Stimulated activated naive B cell treated with anti-CD40 and anti-IgM and Interleukin-4, amounts not matched to agents 10 μg/mL and 1 μg/mL and 100 μg/mL, for 72 hours (primary cell): ENCODE measurements at places on chromosomes 7 and 10.

DNA sequence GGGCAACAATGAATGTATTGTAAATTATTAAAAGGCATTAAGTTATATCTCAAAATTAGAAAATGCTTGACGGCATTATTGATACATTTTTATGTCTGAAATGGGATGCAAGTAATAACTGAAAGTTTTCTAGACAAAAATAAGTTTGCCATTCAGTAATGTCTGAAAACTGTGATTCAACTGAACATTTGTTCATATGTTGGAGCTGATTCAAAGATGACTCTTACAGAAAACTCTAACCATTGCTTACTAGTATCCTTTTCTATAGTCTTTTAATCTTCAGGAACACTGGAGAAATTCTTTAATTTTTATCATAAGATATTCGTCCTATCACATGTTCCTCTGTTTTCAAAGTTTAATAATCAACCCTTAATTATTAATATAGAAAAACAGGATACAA is 71.1 kb upstream of the TFEC start:
- DNase-seq: no peak

GRCh38 chr10:66931340-66931948 is 5.6 kb downstream of the LRRTM3 start:
- no peak for DNase-seq

GRCh38 chr10:123377883-123378282 is 223.7 kb downstream of the BUB3 start:
- no peak for DNase-seq

GRCh38 chr10:93680412-93681047 is 21.9 kb downstream of the FRA10AC1 start:
- DNase-seq: no peak

GRCh38 chr10:59709395-59710125 is at the start of gene SLC16A9:
Gene SLC16A9 (minus strand): TSS chr10:59709850. CDS start chr10:59684291, 25,559 bp downstream.
- DNase-seq: peak; percentile 73

DNA sequence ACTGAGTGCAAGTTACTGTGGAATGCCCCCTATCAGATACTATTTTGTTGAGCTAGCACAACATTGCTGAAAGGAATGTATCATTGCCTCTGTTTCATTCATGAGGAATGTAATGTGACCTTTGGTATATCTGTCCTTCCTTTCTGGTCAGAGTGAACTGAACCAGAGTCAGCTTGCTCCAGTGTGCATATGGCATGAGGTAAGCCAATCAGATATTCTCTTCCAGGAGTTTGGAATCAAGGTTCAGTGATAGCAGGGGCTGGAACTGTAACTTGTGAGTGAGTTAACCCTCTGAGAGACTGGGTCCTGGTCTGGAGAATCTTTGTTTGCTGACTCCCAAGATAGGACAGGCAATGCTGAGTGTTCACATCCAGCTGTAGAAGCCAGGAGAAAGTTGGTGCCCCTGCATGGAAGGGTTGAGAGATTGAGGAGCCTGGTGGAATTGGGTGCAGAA is 45.3 kb upstream of the OSBPL3 start:
- no peak for DNase-seq

DNA sequence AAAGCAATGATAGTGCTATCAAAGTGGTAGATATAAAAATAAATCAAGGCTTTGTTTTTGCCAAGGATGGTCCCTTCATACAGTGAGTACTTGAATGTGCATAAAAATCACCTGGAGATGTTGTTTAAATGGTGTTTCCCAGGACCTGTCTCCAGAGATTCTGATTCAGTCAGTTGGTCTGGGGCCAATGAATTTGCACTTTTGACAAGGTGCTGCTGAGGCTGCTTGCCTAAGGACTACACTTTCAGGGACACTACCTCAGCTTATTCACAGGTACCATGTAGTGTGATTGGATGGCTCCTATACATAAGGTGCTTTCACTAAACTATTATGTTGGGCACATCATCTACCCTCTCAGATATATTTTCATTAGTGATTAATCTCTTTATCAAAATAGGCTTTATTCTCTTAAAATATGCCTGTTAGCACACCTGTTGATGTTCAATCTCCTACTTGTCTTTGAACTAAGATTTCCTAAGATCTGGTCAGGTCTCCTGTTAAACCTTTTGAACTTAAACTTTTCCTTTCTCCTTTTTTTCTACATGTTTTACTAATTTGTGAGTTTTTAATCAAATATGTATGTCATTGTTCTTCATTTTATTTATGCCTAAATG is 24.3 kb downstream of the CAPZA2 start:
- DNase-seq: no peak

DNA sequence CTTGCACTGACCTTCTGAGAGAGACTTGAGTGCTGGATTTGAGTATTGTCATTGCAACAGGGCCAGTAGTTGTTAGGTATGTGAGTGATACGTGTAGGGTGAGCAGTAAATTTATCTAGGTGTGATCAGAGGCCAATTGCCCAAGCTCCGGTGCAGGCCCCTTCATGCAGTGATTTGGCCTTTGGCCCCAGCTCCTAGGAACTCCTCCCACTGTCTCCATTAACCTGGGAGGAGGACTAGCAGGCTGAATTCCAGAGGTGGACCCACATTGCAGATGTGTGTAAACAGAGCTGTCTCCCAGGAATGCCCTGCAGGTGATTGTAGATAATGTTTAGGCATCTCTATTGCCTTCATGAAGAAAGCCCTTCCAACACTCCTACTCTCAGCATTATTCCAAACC is 19.5 kb downstream of the TCF7L2 start:
- DNase-seq: no peak

DNA sequence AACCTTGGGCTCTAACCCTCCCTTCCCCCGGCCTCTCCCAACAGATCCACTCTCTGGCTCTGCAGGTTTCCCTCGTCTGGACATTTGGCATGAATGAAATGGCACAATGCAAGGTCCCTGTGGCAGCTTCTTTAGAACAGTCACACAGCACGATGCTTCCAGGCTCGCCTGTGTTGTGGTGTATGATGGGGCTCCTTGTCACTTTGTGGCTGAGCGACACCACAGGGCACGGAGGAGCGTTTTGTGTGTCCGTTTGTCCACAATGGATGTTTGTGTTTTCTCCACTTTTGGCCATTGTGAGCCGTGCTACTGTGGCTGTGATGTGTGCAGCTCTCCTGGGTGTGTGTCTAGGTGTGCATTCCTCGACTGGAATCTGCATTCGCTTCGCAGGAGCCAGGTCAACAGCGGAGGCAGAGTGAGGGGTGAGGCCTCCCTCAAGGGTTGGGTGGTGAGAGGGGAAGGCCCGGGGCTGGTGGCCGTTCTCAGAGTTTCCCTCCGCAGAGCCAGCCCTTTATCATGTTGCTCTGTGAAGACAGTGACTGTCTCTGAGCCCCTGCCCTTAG is 22.3 kb upstream of the SHH start:
- no peak for DNase-seq
